ENCODE measurements at places on chromosomes 2 and 18.

DNA sequence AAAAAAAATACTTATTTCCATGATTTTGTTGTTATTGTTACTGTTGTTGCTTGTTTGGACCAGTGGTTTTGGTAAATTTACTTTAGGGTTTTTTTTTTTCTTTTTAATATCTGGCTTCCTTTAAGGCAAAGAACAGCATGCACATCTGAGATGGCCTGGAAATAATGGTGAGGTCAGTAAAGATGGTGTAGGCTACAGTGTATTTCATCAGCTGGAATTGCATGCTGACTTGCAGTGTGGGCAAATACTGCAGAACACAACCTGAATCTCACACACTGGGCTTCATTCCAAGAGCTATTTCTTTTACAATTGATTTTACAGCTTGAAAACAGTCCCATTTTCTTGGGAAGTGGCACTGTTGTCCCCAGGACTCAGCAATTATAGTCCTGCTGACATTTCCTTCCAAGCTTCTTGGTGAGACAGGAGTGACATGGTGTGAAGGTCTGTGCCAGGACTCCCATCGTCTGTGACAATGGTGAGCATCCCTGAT is 376.1 kb upstream of the SOX11 start:
- DNase-seq = no peak

- DNase-seq = no peak
These were observed 298.2 kb downstream of the CDCA7 start for GRCh38 chr2:173652767-173653431.

DNA sequence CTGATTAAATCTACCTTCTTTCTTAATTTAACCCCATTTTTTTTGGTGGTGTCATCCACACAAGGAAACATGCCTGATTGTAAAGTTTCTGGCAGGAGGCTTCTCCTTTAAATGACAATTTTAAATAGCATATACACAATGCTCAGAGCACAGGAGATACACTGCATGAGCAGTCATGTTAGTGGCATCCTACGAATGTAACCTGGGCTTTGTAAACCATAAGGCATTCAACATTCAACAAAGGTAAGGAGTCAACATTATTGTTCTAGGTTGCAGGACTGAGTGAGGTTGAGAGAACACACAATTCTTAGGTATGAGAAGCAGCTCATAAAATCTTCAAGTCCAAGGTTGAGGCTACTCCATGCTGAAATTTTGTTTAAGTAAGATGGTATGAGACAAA is 266.6 kb upstream of the SIX2 start:
- DNase-seq = no peak

DNA sequence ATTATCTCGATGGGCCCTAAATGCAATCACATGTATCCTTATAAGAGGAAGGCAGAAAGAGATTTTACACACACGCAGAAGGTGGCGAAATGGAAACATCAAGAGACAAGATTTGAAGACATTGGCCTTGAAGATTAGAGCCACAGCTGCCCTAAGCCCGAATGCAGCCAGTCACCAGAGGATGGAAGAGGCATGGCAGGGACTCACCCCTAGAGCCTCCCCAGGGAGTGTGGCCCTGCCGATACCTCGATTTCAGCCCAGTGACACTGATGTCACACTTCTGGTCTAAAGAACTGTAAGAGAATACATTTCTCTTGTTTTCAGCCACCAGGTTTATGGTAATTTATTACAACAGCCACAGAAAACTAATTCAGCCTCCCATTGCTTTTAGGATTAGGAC is 17.4 kb downstream of the TTC39C start:
- no peak for DNase-seq

DNA sequence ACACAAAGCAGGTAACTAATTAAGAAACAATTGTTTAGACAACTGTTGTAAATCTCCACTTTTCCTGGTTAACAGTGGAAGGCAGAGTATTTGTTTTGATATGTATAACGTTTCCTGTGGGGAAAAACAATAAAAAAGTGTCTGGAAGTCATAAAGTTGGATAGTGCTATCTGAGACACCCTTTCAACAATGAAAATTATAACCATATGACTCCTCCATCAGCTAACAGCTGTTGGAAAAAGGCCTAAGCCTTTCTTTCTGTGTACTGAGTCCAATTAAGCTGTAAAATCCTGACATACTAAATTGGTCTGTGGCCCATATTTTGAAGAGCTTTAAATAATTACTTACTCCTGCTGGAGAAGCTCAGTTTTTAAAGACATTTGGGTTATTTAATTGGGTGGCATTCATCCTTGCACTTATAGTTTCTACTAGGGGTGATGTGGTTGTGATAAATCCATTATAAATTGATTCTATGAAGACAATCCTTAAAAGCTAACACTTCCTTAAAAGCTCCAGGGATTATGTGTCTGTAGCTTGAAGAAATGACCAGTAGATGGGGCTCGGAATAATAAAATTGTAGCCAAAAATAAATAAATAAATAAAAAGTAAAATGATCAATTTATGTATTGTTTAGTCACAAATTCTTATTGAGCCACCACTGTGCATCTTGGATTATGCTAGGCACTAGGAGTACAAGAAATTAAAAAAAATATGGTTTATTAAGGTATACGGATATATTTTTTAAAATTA is 698.1 kb upstream of the NXPH2 start:
- no peak for DNase-seq

- peak; percentile 29 for DNase-seq
These were observed 32.2 kb downstream of the ZAP70 start for GRCh38 chr2:97745474-97746174.

DNA sequence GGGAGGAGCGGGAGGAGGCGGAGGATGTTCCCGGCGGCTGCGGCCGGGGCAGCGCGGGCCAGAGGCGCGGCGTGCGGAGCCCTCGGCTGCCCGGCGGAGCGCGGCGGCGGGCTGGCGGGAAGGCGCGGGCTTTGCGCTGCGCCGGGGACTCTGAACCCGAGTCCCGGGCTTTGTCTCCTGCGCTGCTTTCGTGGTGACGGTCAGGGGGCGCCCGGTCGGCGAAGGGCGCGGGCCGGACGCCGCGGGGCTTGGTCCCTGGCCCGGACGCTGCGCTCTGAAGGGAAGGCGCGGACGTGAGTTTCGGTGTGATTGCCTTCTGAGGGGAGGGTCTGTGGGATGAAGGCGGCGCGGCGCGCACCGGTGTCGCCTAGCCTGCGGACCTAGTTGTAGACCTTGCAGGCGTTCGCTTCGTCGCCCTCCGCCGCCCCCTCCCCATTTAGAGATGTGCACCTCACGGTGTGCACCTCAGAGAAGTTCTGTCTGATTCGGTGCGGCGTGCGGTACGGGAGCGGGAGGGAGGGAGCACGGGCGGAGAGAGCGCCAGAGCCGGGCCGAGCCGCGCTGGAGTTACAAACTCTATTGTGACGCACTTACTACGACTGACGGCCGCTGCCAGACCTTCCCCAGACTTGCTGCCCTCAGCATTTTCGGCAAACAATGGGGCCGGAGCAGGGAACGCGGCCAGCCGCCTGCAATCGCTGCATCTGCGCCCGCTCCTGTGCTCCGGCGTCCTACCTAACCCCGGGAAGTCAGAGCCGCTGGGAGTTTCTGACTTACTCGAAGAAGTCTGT is 2.1 kb downstream of the BCL2L11 start:
- DNase-seq = peak; percentile 21

DNA sequence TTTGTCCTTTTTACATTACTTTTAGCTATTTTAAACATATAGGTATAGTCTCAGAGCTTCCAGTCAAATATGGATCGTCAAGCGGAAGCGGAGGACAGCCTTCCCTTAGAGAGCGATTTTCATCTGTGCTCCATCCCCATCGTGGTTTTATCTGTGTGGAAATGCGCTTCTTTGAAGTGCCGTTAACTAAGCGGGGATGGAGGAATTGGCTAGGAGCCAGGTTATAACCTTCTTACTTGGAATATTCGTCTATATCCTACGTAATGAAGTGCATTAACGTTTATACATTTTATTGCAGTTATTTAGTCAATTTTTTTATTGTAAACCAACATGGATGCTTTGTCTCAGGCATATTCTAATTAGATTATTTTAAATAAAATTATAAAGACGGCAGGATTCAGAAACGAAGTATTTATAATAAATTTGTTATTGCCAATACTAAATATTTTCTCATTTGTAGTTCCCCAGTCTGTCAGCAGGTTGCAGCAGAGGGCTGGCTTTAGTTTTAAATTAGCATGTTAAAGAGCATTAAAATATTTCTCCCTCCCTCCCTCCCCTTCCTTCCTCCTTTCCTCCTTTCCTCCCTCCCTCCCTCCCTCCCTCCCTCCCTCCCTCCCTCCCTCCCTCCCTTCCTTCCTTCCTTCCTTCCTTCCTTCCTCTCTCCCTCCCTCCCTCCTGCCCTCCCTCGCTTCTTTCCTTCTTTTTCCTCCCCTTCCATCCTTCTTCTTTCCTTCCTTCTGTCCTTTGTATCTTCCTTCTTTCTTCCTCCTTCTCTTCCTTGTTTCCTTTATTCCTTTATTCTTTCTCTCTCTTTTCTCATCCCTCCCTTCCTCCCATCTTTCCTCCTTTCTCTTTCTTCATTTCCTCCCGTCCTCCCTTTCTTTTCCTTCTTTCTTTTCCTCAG is 80.6 kb upstream of the DOCK10 start:
- no peak for DNase-seq

DNA sequence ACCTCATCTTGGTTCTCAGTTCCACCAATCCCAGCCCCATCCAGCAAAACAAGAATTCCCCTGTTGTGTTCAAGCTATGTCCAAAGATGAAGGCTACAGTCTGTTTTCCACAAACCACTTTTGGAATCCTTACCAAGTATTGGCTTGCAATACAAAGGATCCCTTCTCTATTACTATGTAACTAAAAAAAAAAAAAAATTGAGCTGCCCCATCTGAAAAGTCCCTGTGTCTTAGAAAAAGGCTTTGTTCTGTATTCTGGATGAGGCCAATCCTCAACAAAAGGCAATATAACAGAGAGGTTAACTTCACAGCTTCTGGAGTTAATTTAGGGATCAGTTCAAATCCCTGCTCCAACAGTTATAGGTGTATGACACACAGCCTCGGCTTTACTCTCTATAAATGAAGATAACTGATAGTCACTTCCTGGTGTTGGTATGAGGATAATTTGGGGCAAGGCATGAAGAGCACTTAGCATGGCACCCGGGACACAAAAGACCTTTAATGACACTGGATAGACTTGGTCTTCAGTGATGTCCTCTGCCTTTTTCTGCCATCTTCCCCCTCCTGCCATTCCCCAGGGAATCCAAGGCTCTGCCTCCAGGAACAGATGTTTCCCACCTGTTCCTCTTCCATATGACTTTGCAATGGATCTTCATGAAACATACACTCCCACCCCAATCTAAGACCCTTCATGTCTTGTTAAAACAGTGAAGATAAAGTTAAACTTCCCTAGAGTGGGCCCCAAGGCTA is 61.2 kb upstream of the ATL2 start:
- no peak for DNase-seq

Data from activated CD4-positive, alpha-beta T cell treated with anti-CD3 and anti-CD28 coated beads for 4 hours (primary cell).